ENCODE measurements at places on chromosomes 5 and 9. TPM values are rescaled to one million over a fixed set of nuclear protein-coding genes. Genes with fewer than 3 reads are reported as not detected.

TMEM174 gene
- total RNA-seq, result not detected

ORM2 gene
- total RNA-seq, result 0.19 TPM

WHRN gene
- total RNA-seq, result 0.37 TPM

CREBRF gene
- total RNA-seq, result 4.4 TPM

JAK2 gene
- total RNA-seq, result 1.2 TPM

CAVIN4 gene
- total RNA-seq, result 0.60 TPM

VCAN gene
- total RNA-seq, result 14.4 TPM

IRX2 gene
- not detected for total RNA-seq

OR1L4 gene
- not detected for total RNA-seq

DNA sequence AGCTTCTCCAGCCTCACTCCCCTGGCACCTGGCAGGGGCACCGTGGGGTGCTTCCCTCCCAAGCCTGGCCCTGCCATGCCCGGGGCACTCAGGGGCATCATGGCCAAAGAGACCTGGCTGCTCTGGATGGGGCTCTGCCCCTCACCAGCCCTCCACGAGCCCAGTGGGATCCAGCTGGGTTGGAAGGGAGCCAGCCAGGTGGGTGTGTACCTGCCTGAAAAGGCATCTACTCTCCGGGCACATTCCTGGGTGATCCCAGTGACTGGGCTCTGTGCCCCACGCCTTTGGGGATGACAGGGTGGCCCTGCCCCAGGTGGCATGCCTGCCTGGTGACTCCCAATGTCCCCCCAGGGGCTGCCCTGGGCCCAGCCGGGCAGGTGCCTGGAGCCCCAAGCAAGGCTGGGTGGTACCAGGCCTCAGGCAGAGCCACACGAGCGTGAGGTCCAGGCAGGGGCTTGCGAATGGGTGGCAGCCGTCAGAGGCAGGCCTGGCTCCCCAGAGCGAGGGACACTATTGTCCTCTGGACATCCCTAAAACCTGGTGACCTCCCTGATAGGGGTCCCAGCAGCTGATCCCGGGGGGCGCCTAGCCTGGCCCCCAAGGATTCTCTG lies 777 bp downstream of the GPSM1 start:
- DNase-seq, result no peak

DNA sequence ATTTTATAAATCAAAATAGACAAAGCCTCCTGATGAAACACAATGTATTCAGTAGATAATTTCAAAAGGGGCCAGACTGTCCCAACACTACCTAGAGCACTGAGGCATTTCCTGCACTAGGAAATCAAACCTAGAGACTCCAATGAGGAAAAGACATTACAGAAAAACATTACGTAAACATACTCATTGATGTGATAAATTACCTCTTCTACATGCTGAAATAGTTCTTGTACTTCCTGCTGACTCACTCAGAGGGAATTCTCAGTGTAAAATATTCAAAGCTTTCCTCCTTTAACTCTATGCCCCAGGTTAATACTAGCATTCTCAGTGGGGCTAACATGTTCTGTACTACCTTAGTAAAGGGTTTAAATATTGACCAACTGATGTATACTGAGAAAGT lies 178.0 kb downstream of the ESM1 start:
- peak; percentile 70 for DNase-seq

GRCh38 chr9:6194934-6195333 lies 20.7 kb upstream of the IL33 start:
- no peak for DNase-seq

GRCh38 chr9:112348257-112349007 lies 15.0 kb upstream of the PTBP3 start:
- DNase-seq, result no peak

GRCh38 chr5:8756498-8757084 lies 789.3 kb downstream of the SEMA5A start:
- DNase-seq, result peak; percentile 74

GRCh38 chr9:110659891-110660541 lies 8.6 kb upstream of the MUSK start:
- no peak for DNase-seq

DNA sequence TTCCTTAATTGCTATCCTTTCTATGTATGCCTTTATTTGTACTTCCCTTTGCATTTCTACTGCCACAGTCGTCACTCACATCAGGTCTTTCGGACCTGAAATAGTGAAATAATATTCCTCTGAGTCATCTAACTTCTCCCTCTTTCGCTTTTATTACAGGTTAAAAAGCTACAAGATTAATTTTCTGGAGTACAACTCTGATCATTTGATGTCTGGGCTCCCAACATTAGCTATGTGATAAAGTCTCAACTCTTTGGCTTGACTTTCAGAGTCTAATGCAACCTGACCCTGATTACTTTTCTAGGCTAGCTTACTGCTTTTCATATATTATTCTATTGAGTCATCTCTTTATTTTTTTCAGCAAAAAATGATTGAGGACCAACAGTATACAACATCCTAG lies 638.8 kb upstream of the WWC1 start:
- no peak for DNase-seq

- DNase-seq, result no peak
Observed at GRCh38 chr5:60522292-60522905, 177.6 kb downstream of the DEPDC1B start.

- DNase-seq, result no peak
Observed at GRCh38 chr5:135013947-135014570, 20.0 kb downstream of the PITX1 start.

DNA sequence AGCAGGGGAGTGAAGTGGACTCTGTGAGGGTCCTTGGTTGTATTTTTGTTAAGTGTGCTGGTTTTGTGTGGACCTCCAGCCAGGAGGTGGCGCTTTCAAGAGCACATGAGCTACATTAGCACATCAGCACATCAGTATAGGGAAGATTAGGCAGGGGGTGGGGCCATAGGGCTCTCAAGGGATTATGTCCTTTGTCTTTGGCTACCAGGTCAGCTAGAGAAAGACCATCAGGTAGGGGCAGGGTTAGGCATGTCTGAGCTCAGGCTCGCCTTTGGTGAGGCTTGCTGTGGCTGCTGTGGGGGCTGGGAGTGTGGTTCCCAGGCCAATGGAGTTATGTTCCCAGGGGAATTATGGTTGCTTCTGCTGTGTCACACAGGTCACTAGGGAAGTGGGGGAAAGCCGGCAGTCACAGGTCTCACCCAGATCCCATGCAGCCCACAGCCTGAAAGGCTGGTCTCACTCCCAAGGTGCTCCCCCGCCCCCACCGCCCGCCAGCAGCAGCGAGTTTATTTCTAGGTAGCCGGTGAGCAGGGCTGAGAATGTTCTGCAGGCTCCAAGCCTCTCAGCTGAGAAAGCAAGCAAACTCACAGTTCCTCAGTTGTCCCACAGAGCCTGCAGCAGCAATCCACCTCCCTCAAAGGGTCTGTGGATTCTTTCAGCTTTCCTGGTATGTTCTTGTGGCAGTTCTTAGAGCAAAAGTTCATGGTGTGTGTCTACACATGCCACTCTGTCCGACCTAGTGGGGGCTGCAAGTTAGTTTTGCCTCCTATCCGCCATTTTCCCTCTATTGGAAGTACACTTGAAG lies 13.7 kb downstream of the OR1J1 start:
- DNase-seq, result peak; percentile 73

- DNase-seq, result no peak
Observed at GRCh38 chr5:157038568-157039187, 20.2 kb downstream of the HAVCR1 start.

GRCh38 chr9:96139592-96140295 lies 162.2 kb downstream of the HSD17B3 start:
- peak; percentile 93 for DNase-seq

DNA sequence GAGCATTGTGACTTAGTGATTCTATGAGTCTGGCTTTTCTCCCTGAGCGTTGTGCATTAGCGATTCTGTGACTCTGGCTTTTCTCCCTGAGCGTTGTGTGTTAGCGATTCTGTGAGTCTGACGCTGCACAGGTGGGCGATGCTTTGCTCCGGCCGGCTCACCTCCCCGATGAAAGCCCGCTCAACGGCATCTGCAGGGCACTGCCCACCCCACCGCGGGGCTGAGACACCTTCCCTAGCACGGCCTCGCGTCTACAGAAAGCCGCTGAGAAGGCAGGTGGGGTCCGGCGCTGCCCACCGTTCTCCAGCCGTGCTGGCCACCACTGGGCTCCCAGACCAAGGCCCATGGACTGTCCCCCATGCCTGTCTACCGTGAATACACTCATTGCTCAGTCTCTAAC lies 12.8 kb upstream of the SLC9A3 start:
- no peak for DNase-seq

DNA sequence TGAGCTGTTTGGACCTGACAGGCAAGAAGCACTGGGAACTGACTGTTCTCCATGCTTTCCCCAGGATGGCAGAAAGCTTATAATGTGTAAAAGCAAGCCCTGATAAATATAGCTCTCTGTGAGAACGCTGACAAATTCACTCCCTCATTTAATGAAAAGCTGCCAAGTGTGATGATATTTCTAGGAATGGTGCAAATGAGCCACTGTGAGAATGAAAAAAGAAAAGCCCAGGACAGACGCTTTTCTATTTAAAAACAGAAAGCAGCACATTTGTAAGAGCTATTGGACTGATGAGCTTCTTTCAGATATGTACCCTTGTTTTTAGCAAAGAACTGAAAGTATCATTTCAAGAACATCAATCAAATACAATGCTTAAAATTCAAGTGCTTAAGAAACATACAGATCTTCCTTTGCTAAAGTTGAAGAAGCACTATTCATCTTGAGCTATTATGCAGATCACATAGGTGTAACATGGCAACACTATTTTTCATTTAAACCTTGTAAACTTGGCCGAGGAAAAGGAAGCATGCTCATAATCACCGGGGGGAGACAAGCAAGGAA lies 842.6 kb upstream of the ACO1 start:
- no peak for DNase-seq

DNA sequence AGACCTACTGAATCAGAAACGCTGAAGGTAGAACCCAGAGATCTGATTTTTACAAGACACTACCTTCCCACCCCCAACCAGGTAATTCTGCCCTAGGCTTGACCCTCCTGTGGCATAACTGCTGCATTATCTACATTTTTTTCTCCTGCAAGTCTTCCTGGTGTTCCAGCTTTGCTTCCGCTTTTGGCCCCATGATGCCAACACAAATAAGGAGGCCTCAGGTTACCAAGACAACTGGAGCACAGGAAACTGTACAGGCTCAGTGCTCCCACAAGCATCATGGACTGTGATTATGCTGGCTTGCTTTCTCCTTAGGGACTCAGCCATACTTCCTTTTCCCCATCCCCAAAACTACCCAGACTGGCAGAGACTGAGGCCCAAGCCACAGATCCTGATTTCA lies 6.6 kb upstream of the MSMP start:
- no peak for DNase-seq

DNA sequence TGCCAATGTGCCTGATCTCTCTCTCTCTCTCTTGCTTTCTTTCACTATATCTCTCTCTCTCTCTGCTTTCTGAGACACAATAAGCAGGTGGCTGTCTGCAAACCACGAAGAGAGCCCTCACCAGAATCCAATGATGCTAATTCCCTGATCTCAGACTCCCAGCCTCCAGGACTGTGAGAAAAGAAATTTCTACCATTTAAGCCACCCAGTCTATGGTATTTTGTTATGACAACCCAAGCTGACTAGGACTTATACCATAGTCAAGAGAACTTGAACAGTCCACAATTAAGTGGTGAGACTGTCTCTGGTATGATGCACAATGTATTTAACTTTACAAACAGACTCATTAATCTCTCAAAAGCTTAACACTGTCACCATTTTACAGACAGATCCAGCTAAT lies 67.0 kb downstream of the NFIB start:
- no peak for DNase-seq

- DNase-seq, result no peak
Observed at GRCh38 chr5:23014266-23014665, 161.1 kb upstream of the CDH12 start.

DNA sequence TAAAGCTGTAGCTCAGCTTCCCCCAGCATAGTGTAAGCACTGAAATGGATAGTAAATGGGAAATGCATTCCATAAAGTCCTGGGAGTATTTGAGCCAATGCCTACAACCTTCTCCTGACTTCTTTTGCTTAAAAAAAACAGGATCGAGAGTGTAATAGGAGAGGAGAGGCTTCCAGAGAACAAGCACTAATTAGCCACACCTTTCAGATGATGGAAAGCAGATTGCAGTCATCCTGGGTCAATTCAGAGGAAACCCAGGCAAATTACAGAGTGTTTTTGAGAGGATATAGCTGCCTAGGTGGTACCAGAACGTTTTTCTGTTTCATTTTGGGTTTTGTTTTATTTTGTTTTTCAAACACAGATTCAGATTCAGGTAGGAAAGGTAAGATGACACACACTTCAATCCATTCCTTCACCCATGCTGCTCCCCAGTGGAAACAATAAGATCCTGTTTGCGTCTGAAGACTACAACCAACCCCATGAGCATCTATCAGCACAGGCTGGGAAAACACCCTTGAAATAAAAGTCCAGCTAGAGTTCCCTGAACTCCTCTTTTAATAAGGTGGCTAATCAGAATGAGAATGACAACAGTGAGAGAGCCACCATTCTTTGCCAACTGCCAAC lies 95.6 kb downstream of the RFK start:
- DNase-seq, result no peak

- no peak for DNase-seq
Observed at GRCh38 chr5:95958310-95959014, 3.2 kb downstream of the ELL2 start.

GRCh38 chr5:134463991-134464760 lies 52.5 kb upstream of the CDKN2AIPNL start:
- DNase-seq, result no peak

DNA sequence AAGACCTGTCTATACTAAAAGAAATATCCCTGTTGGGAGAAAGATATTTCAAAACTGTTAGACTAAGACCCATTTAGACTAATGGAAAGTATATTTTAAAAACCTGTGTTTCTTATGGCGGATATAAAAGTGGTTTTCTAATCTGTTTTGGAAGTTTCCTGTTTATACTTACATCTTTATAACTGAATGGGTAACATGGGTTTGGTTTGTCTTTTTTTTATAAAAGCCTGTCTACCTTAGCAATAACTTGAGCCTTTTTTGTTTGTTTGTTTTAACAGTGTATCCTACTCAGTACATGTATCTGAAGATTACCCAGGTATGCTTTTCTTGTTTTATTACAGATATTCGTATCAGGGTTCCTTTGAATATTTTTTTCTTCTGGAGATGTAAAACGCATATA lies 83.4 kb downstream of the PARP8 start:
- no peak for DNase-seq

- DNase-seq, result peak; percentile 90
Observed at GRCh38 chr5:37722236-37723161, 117.3 kb downstream of the GDNF start.

- DNase-seq, result no peak
Observed at GRCh38 chr5:163531272-163531671, 25.9 kb downstream of the MAT2B start.

GRCh38 chr9:93659044-93659836 lies 82.9 kb downstream of the PHF2 start:
- DNase-seq, result no peak

DNA sequence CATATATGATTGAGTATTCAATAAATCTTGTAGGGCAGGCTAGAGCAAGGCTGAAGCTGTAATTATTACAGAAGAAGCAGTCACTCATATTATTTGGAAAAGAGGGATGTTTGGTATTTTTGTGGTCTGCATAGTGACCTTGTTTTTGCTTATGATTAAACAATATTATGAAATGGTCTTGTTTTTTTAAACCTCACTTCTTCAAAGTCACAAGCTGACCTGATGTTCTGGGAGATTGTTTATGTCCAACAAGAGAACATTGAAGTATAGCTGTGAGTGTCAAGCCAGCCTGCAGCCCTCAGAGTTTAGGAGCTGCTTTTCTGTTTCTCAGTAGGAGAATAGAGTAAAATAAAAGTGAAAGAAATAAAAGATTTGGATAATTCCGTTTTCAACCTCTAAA lies 342.2 kb downstream of the LRRC70 start:
- no peak for DNase-seq

- peak; percentile 14 for DNase-seq
Observed at GRCh38 chr5:63401436-63402046, 560.7 kb downstream of the HTR1A start.

- DNase-seq, result no peak
Observed at GRCh38 chr5:81719743-81720345, 31.1 kb downstream of the SSBP2 start.
